ENCODE measurements at places on chromosomes 1 and 21.

DNA sequence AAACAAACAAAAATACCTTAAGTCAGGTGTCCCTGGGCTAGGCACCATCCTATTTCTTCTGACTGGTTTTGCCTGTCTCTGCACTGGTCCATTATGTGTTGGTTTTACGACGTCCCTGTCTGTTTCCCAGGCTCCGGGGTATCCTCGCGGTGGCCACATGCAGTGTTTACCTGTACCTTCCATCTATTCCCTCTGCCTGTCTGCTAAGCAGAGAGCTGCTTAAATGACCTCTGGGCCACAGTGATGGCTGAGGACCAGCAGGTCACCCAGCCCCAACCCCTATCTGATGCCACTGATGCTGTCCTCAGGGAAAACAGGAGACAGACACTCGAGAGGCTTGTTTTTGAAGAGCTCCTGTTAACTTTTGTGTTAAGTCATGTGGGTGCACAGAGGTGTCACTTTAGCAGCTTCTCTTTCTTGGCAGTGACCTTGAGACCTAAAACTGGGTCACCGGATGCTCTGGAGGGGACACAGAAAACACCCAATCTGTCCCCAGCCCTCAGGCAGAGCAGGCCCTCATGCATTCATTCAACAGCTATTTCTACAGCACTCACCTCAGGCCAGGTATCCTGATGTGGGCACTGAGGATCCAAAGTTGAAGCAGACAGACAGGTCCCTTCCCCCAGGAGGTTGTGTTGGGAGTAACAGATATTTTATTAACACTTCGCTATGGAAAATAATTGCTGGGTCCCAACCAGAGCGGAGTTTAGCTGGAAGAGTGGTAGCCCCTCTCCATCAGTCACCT is 4.4 kb upstream of the EFHD2 start:
- no peak for DNase-seq

GRCh38 chr1:158021721-158022120 is 28.3 kb downstream of the KIRREL1 start:
- no peak for DNase-seq

- no peak for DNase-seq
Measured at GRCh38 chr1:91439016-91439415, 34.4 kb upstream of the HFM1 start.

DNA sequence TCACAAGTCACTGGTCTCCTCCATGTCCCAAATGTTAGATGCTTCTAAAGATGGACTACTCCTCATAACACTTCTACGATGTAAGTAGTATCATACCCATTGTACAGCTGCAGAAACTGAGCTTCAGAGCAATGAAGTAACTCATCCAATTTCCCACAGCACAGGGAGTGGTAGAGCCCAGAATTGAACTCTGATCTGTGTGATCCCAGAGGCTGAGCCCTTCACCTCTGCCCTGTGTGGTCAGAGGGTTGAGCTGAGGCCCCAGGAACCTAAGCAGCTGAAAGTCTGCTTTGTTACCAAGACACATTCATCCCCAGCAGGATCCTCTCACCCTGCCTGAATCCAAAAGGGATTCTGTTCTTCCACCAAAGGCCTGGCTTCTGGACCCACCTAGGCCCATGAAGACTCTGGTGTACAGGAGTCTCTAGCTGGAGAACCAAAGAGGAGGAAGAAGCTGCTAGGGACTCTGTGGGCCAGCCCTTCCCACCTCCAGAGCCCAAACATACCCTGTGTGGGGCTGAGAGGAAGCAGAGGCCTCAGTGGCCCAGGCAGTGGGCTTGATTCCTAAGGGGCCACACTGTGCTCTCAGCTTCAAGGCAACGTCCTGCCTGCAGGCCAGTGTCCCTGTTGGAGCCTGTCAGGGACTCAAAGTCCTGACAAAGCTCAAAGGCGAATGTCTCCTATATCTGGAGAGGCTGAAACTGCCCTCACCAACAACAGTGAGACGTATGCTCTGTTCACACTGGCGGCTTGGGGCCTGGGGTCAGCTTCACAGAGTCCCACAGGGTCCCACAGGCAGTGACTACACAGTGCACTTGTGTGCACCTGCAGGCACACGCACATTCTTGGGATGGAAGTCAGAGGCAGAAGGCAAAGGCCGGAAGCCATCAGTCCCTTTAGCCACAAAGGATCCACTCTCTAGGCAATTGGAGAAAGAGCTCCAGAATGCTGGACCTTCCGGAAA is 40.4 kb upstream of the SLC30A1 start:
- no peak for DNase-seq
